ENCODE measurements at places on chromosomes 6 and 20. TPM values are rescaled to one million over a fixed set of nuclear protein-coding genes. Genes with fewer than 3 reads are reported as not detected.

HLA-DMA gene
- 5.8 TPM for total RNA-seq

REV3L gene
- total RNA-seq = 66.0 TPM

GGTLC1 gene
- total RNA-seq = not detected

CST2 gene
- not detected for total RNA-seq

KCNK17 gene
- 0.96 TPM for total RNA-seq

HMGN3 gene
- 33.5 TPM for total RNA-seq

Measured in umbilical cord (tissue), 2 donors.